ENCODE measurements at places on chromosomes 7 and 10. TPM values are rescaled to one million over a fixed set of nuclear protein-coding genes. Genes with fewer than 3 reads are reported as not detected.

DNA sequence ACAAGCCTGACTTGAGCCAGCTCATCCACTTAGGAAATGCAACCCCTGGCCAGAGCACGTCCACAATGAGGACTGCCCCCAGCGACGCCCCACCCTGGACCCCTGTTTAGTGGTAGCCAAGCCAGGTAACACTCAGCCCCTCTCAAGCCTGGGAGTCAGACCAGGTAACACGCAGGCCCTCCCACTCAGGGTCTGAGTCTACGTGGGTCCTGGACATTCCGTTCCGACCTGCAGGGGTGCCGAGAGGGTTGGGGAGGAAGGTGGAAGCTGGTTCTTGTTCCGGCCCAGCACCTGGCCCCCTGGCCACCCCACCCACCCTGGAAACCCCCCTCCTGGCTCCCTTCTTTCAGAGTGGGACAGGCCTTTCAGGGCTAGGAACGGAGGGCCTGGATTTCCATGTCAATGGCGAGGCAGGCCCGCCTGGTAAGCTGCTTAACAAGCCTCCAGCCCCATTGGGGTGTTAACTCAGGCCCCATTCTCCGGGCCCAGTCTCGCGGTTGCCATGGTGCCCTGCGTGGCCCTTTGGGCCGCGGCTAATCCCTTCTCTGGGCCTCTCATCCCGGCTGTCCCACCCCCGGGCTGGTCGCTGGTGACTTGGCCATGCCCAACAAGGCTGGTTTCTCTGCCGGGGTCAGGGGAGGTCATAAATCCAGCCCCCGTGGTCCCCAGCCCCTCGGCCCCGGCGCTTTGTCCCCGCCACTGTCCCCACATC lies 19.7 kb upstream of the LFNG start:
- DNase-seq = no peak

PLAC9 gene
- total RNA-seq = 113 TPM

IL6 gene
- 13.1 TPM for total RNA-seq

- DNase-seq = no peak
Measured at GRCh38 chr7:28005075-28005846, 175.3 kb downstream of the JAZF1 start.

ANK3 gene
- 24.3 TPM for total RNA-seq

GRCh38 chr10:130631142-130632096 lies 495.2 kb downstream of the GLRX3 start:
- DNase-seq = no peak

NKX2-3 gene
- total RNA-seq = 0.60 TPM

DNA sequence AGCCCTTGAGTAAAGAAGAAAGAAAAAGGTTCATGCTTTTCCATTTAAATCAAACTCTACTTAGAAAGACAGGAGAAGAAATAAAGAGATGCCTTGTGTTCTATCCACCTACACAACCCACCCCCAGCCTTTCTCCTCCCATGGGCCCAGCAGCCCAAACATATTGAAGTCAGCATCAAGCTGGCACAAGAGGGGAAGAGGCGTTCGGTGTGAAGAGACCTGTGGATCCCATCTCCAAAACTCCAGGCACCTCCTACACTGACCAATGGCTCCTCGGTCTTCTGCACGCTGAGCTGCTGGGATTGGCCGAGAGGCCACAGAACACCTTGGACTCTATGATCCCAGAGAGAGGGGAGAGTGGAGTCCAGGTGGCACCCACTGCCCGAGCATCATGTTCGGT lies 66.0 kb upstream of the CELF2 start:
- DNase-seq = no peak

LRRC4 gene
- total RNA-seq = 5.1 TPM

GRCh38 chr7:42886129-42886528 lies 25.7 kb downstream of the C7orf25 start:
- no peak for DNase-seq

NRF1 gene
- total RNA-seq = 23.4 TPM

DNA sequence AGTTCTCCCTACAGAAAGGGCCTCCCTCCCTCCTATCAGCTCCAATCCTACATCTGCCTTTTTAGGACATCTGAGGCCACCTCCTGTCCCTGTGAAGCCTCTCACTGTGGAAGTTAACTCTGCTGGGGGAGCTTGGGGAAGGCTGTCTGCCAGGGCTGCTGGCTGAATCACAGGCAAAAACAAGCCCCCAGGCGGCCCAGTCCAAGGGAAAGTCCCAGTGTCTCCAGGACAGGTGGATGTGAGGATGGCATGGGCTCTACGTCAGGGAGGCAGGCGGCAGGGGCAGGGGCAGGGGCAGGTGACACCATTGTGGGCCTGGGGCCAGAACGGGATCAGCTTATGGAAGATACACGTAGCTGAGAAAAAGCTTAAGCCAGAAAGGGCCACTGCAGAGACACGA lies 240.2 kb downstream of the MAD1L1 start:
- no peak for DNase-seq

DNA sequence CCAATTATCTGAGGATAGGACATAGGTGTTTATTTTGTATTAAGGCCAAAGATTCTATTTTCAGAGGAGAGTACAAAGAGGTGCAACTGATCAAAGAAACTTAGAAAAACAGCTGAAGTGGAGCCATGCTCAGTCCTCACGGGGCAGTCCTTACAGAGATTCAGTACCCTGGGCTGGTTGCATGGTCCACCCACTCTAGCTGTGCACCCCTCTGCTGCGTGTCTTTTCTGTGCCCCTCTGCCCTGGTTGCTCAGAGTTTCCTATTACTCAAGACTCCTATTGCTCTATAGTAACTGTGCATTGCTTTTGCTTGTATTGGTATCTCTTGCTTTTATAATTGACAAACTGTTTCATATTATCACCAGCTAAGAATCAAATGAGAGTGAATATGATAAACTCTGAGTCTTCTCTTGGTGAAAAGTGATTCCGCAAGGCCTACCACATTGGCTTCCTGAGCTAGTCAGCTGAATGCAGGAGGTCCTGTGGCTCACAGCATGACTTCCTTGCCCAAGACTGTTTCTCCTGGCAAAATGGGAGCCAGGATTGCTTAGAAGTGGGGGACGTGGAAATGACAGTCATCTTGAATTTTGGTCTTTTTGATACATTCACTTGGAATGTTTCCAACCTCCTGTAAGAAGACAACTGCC lies 137.0 kb downstream of the GLCCI1 start:
- DNase-seq = no peak

- DNase-seq = peak; percentile 55
Measured at GRCh38 chr10:114100848-114101741, 57.4 kb downstream of the ADRB1 start.

DNA sequence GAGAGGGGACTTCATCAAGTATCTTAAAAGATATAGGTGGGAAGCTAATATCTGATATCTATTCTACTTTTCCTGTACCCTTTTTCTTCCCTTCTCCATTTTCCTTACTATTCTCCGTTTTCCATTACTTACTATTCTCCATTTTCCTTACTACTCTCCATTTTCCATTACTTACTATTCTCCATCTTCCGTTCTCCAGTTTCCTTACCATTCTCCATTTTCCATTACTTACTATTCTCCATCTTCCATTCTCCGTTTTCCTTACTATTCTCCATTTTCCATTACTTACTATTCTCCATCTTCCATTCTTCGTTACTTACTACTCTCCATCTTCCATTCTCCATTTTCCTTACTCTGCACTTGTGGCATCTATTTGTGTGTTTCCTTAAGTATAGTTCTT lies 39.3 kb downstream of the STEAP4 start:
- no peak for DNase-seq

GRCh38 chr7:6359734-6360133 lies 87.3 kb upstream of the CYTH3 start:
- DNase-seq = no peak

SPDYE16 gene
- total RNA-seq = 0.48 TPM

DUS4L gene
- total RNA-seq = 6.4 TPM

KAZALD1 gene
- total RNA-seq = 17.6 TPM

GRCh38 chr10:101974091-101974971 lies 81.6 kb downstream of the ARMH3 start:
- no peak for DNase-seq

DNA sequence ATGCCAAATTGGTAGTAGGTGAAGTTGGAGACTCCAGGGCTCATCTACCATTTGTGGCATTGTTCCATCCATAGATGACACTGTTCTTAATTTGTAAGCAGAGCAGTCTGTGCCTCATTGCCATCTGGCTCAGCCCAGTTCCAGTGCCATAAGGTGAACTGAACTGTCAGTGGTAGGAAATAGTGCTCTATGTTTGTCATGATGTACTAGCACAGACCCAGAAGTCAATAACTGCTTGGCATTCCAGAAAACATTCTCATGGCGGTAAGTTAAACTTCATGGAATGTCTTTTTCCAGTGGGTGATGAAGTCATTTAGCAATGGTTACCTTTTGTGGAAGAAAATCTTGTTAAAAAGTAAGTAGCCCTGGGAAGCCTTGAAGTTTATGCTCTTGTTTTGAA lies 302.7 kb downstream of the SUGCT start:
- no peak for DNase-seq

DNA sequence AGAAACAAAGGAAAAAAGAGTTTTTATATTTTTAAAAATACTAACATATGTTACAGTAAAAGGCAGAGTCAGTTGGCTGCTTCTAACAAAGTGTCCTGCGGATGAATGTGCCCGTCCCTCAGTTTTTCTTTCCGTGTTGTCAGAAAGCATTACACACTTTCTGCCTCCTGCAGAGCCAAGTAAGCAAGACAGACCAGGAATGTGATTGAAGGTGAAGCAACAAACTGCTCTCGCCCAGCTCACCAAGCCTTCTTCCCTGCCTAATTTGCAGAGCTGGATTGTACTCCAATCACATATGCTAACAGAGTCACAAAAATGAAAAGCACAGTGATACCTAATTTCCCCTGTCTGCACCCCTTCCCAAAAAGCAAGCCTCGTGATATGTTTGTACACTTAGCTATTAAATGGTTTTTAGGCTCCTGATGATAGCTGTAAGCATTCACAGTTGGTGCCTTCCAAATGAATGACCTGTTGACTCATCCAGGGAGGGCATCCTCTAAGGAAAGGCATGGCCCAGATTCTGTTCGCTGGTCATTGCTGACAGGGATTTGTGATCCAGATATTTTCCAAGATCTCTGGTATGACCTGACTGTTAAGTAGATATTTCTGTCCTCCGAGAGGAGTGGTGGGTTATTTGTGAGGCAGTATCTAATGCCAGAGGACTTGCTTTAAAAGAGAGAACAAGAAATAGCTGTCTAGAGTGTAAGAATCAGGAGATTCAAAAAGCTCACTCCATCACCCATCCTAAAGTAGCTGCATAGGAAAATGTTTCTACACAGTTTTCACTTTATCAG lies 187.3 kb upstream of the PLXDC2 start:
- DNase-seq = no peak

DNA sequence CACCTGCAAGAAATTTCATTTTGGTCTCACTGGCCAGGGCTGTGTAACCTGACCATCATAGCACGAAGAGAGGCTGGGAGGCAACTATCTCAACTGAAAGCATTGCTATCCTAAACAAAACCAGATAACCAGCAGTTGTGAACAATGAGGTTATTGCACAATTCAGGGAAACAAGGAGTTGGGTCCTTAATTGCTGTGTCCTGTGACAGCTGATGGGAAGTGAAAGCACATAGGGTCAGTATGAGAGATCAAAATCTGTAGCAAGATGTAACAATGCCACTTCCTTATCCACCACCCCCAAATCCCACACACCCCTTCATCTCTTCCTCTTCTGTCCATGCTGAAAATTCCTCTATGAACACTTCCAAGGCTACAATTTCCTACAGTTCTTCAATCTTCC lies 80.2 kb downstream of the HTR7 start:
- no peak for DNase-seq

GRCh38 chr10:101671453-101671852 lies 23.5 kb downstream of the FBXW4 start:
- DNase-seq = no peak

PON1 gene
- not detected for total RNA-seq

ZNF282 gene
- 15.5 TPM for total RNA-seq

- DNase-seq = no peak
Measured at GRCh38 chr10:95031656-95032055, 37.6 kb downstream of the CYP2C8 start.

DNA sequence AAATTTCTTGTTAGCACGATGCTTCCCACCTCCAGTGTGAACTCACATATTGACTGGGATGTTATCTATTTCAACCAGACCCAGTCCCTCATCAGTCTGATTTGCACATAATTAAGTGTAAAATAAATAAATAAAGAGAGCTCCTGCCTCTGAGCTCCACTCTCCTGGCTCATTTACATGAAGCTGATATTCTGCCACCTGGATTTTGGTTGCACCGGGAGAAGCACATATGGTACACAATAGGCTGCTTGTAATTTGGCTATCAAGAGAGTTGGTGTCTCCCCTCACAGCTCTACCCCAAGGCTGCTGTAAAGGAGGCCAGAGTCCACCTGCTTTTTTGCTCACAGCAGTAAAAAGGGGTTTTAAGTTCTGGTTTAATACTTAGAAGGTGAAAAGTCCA lies 610.5 kb downstream of the KCNMA1 start:
- DNase-seq = no peak

GRCh38 chr10:131748831-131749766 lies 151.7 kb upstream of the PPP2R2D start:
- peak; percentile 55 for DNase-seq

CFAP69 gene
- total RNA-seq = 11.4 TPM

DNA sequence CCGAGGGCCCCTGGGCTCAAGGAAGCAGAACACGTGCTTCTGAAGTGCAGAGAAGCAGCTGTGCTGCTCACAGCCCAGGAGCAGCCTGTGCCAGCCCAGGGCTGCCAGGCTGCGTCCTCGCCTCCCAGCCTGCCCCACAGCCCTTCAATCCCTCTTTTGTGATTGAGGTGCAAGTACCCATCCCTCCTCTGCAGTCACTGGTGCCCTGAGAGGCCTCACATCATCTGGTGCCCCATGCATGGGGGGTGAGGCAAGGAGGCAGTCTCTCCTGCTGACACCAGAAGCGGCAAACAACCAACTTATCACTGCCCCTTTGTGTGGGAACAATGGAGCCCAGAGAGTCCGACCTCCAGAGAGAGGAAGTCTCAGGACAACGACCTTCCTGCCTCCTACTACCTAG lies 49.8 kb upstream of the FGFR2 start:
- no peak for DNase-seq

DNA sequence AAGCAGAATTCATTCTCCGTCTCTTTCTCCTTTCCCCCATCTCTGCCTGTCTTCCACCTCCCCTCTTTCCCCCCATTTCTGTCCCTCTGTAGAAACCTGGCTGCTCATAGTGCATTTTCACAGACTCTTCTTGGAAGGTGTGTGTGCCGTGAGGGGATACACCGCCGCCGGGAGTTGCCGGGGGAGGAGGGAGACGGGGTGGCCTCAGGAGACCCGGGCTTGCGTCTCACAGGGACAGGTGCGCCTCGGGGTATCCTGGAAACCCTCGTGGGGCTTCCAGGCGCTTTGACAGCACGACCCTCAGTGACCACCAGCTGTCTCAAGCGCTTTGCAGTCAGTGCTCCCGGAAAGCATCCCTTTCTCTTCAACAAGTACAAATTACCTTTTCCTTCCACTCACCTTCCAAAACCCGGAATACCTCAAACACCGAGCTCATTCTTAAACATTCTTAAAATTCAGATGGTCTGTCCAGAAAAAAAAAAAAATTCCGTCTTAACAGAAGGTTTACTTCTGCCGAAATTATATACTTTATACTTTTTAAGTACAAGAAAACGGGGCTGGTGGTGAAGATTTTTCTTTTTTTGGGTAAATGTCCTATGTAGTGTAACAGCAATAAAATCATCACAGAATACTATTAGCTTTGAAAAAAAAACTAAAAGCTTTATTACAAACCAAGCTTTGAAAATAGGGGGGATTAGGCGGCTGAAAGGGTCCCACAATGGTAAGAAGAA lies 8.2 kb downstream of the EMX2 start:
- DNase-seq = peak; percentile 65

PKD1L1 gene
- total RNA-seq = 0.52 TPM

All from aorta (tissue), 5 donors.